Left forelimb (tissue), 1 donor: ENCODE measurements at places on chromosomes 13 and 19.

- DNase-seq = no peak
These were observed 93.6 kb downstream of the SOX1 start for GRCh38 chr13:112160558-112160957.

DNA sequence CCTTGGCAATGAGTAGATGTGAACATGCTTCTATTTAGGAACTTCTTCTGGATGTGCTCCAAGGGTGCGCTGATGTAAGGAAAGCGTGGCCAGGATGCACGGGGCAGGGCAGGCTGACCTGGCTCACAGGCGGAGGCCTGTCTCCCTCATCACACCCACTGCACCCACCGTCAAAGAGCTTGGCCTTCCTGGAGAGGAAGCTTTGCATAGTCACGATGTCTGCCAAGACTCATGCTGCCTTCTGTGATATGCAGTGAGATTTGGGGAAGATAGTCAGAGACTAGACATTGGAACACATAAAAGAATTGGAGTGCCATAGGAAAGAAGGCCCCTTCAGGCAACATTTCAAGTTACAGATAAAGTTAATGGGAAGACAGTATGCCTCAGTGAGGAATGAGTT lies 82.0 kb downstream of the MYO16 start:
- no peak for DNase-seq

DNA sequence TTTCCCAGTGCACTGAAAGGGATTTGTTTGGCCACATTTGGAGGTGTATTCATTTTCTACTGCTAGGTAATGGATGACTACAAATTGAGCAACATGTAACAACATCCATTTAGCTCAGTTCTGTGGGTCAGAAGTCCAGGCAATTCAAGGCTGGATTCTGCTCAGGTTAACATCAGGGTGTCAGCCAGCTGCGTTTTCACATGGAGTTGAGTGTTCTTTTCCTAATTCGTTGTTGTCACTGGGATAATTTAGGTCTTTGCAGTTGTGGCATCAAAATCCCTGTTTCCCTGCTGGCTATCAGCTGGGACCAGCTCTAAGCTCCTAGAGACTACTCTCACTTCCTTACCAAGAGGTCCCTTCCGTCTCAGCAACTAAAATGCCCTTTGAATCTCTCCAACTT lies 25.4 kb downstream of the MIR17HG start:
- no peak for DNase-seq

DNA sequence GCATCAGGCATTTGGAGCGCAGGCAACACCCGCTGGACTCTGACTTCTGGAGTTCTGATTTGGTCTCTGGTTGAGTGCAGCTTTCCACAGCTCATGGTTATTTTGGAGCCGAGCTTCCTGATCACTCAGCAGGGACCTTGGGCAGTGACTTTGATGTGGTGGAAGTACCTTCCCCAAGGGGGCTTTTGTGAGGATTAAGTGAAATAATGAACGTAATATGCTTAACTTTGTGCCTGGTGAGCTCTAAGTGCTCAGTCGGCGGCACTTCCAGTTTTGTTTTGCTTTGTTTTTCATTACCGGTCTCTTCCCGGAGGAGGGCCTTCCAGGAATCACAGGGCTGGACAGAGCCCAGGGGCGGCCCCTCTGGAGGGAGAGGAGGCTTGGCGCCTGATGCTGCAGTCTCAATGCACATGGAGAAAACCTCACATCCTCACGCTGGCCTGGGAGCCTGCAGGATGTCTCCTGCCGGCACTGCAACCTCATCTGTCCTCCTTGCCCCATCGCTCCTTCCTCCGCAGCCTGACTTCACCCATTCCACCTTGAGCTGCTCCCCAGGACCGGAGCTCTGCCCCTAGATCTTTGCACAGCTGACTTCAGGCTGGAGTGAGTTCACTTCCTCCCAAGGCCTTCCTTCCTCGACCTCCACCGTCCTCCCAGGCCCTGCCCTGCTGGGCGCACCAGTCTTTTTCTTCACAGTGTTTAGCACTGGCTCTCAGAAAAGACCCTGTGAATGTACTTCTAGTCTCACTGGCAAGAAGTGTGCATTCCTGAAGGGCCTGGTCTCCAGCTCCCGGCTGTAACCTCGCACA lies 1.5 kb downstream of the PLEKHF1 start:
- no peak for DNase-seq

DNA sequence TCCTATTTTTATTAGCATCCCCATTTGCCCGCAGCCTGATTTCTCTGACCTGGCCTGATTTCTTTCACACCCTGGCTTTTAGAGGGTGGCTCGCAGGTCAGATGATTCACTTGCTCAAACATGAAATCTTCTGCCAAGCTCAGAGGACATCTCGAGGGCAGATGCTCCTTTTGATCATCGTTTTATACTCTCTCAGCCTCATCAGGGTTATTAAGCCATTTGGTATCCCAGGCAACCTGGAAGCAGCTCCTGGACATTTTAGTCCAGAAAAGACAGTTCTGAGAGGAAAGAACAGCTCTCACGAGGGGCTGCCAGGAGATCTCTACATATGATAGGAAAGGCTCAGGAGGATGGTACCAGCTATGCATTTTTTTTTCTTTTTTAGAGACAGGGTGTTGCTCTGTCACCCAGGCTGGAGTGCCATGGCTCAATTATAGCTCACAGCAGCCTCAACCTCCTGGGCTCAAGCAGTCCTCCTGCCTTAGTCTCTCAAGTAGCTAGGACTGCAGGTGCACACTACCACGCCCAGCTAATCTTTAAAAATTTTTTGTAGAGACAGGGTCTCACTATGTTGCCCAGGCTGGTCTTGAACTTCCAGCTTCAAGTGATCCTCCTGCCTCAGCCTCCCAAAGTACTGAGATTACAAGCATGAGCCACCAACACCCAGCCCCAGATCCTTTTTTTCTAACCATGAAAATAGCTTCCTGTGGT lies 165.4 kb downstream of the KATNAL1 start:
- no peak for DNase-seq

DNA sequence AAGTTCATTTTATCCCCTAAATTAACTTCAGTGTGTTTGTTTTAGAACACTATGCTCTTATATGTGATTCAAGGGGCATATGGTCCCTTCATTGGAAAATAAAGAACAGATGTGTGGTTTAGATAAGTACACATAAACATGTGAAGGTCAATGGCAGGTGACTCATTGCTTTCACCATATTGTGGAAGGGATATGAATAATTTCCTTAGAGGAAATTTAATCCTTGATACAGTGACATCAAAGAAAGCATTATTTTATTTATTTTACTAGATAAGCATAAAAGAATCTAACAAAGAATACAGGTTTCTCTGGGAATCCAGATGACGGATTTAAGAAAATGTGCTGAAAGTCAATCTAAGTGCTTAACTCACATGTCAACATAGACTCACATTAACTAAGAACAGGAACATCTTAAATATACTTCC lies 373.5 kb downstream of the KCTD12 start:
- DNase-seq = no peak

- no peak for DNase-seq
These were observed 248.5 kb downstream of the SLITRK1 start for GRCh38 chr13:83633746-83634145.

DNA sequence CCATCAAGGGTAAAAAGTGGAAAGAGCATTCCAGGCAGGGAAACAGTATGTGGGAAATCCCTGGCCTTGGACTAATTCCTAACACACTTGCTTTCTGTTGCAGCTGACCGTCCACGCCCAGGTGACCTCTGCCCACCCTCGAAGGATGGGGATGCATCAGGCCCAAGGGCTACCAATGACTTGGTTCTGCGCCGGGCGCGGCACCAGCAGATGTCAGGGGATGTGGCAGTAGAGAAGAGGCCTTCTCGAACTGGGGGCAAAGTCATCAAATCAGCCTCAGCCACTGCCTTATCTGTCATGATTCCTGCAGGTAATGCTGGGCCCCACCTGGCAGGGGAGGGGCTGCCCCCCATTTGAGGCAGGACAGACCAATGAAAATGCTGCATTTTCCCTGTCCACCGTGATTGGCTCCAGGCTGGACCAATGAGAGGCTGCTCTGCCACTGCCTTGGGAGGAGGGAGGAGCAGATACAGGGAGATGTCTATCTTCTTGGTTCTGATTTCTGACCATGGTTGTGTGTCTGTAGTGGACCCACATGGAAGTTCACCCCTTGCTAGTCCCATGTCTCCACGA lies 12.6 kb downstream of the DNASE2 start:
- DNase-seq = no peak

GRCh38 chr13:92463134-92463533 lies 763.5 kb upstream of the GPC6 start:
- no peak for DNase-seq

DNA sequence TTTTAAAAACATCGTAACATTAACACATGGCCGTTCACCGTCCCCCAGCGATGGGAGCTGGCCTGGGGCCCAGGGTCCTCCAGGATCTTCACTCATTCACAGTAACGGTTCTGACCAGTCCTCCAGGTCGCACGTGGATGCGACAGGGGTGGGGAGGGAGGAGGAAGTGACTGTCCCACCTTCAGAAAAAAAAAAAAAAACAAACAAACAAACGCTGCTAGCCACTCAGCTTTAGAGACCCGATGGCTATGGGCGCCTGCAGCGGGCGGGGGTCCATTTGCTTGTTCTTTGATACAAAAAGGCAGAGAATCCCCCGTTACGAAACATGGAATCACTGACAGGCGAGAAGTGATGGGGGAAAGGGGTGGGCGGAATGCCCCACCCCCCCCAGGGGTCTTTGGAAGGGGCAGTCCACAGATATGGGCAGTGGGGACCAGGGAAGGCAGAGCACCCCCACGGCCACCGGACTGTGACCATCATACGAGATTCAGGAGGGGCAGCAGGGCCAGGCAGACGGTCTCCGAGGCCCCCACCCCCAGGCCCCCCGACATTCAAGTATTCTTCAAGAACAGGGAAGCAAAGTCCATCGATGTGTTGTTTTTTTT lies 13.3 kb downstream of the MKNK2 start:
- DNase-seq = peak; percentile 56

DNA sequence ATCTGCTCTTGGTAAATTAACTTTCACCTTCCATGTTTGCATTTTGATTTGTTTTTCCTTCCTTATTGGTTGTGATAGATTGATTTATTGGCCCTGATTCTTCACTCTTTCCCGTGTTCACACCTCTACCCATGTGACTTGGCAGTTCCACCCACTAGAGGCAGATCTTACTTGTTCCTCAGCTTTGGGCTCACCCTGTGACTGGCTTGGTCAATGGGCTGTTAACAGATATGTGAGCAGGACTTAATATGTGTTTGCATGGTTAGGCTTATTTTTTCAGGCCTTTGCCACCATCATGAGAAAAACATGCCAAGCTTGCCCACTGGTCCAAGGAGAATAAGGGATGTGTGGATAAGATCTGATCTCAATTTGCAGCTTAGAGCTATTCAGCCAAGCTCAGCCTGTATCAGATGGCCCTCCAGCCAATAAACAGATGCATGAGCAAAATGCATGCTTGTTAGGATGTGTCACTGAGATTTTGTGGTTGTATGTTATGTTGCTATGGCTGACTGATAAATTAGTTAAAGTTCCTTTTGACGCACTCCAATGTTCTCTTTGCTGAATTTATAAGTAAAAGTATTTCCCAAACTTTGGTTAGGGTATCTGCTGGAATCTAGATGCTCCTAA lies 48.0 kb downstream of the RGCC start:
- no peak for DNase-seq

GRCh38 chr19:37251308-37252229 lies 33.6 kb downstream of the ZNF383 start:
- DNase-seq = peak; percentile 96

GRCh38 chr13:23703246-23703860 lies 133.1 kb downstream of the TNFRSF19 start:
- DNase-seq = no peak

- peak; percentile 95 for DNase-seq
These were observed at the start of gene ZNF285 for GRCh38 chr19:44401139-44402115. TSS of gene ZNF285 (minus strand) at chr19:44401608. CDS start at chr19:44397213, 4,395 bp downstream.

DNA sequence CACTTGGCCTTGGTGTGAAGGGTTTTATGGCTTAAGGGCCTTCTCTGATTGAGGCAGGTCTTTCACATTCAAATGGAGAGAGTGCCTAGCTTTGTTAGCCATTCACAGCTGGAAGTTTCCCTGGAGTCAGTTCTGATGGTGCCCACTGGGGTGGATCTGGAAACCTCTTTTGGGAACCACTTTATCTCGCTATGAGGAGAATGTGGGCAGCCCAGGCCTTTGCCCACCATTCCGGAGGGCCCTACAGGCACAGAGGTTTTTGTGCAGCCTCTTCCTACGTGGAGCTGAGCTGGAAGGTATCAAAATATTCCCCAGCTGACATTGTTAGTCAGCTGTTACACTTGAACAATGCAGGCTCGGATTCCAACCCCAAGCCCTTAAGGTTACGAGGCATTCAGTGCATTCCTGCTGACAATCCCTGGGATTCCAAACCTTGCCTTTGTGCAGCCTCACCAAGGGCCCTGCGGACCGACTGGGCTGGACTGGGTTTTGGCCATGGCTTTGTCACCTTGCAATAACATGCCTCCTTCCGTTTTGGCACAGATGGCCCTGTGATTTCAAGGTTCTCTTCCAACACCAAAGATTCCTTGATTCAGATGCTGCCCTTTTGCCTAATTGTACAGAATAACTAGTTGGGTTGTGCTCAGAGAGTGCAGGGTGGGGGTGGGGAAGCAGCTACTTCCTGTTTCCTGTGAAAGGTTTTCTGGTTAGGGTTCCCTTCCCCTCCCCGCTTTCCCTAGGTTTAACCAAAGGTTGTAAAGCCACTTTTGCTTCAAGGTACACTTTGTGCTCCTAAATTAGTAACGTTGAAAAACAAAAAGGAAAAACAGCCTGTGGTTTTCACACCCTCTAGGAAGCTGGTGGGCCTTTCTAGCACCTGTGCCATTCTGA lies 27.0 kb downstream of the SAE1 start:
- no peak for DNase-seq

DNA sequence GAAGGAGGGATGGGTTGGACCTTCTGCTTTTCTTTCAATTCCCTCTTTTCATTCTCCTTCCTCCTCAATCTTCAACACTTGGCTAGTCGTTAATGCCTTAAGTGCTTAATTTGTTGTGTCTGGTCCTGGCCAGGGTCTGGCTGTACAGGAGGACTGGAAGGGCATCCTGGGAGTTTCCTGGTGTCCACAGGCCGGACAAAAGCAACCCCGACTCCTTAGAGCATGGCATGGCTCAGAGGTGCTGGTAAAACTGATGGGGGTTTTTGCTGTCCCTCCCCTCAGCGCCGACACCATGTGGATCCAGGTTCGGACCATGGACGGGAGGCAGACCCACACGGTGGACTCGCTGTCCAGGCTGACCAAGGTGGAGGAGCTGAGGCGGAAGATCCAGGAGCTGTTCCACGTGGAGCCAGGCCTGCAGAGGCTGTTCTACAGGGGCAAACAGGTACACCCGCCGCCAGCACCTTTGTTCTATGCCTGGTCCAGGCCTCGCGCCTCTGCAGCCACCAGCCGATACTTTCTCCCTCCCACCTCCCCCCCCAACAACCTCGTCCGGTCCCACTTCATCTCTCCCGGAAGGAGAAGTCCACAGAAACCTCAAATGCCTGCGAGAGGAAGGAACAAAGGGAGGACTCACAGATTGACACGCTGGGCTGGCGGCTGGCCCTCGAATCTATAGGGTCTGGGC lies 1.4 kb downstream of the UHRF1 start:
- DNase-seq = no peak

- DNase-seq = no peak
These were observed 277.3 kb downstream of the FOXO1 start for GRCh38 chr13:40389081-40389641.

DNA sequence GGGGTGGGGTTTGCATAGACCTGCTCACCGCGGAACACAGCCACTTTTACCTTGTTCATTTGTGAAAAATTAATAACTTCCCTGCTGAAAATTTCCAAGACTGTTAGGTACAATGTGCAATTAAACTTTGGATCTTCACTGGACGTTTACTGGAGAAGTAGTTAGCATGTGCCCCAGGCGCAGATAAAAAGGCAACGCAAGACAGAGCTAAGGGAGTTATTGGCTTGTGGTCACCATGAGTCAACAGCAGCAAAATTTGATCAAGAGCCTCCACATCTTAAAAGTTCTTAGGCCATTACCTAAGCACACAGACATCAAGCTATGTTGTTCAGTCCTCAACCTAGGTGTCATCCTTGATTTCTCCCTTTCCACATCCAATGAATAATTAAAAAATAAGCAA lies 257.0 kb downstream of the LHFPL6 start:
- DNase-seq = no peak
